ENCODE measurements at places on chromosomes 5 and 9.

- no peak for DNase-seq
Observed at GRCh38 chr5:36661456-36662220, 55.2 kb downstream of the SLC1A3 start.

GRCh38 chr5:73746608-73747007 is 120.6 kb downstream of the ARHGEF28 start:
- DNase-seq = no peak

DNA sequence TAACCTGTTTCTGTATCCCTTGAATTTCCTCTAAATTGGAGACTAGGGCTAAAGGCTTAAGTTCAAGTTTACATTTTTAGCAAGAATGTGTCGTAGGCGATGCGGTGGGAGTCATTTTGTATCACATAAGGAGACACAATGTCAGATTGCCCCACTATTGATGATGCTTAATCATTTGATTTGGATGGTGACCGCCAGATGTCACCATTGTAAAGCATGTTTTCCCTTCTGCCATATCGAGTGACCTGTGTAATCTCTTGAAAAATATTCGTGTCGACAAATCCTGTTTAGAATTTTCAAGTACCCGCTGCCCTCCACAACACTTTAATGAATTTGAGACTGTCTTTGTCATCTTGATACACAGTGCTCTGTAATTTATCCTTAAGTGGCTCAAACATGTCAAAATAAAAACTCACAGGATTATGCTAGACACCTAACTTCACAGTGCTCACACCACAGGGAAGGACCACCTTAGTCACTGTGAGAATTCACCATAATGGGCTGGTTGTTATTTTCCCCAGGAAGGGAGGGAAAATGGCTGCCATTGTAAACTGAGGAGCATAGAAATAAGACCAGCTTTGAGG is 34.5 kb upstream of the SLC46A2 start:
- no peak for DNase-seq

- DNase-seq = no peak
Observed at GRCh38 chr5:91443023-91443422, 59.9 kb upstream of the ARRDC3 start.

GRCh38 chr5:138719811-138720210 is 33.4 kb upstream of the CTNNA1 start:
- DNase-seq = no peak

GRCh38 chr5:164127527-164127926 is 622.1 kb downstream of the MAT2B start:
- DNase-seq = no peak

- DNase-seq = no peak
Observed at GRCh38 chr9:13284011-13284410, 4.5 kb upstream of the MPDZ start.

GRCh38 chr5:3787604-3788003 is 192.0 kb downstream of the IRX1 start:
- DNase-seq = no peak

GRCh38 chr5:6995115-6995514 is 281.9 kb downstream of the TENT4A start:
- no peak for DNase-seq

DNA sequence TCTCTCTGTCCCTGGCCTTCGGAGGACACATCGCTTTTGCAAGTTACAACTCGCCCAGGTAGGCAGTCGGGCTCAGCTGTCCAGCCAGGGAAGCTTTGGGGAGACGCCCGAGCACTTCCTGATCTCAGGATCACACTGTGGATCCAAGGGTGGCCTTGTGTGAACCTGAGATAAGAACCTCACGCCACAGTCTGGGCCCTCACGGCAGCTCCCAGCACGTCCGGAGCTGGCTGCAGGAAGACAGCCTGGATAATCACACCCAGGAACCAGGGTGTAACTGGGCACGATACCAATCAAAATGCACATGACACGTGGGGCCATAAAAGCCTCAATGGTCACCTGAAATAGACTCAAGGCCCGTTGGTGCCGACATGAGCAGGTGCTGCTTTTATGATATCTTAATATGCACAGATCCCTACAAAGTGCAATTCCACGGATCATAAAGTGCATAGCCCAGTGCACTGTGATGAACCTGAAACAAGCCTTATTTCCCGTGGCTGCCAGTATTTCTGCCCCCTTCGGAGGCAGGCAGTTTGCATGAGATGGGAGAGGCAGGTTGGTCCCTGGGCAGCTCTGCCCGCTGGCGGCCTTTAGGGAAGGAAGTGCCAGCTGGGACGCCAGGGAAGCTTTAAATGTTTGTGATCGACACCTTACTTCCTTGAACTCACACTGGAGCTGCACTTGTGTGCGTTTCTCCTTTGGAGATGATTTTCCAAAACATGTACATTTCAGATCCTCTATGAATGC is 14.5 kb downstream of the SLC6A18 start:
- no peak for DNase-seq

DNA sequence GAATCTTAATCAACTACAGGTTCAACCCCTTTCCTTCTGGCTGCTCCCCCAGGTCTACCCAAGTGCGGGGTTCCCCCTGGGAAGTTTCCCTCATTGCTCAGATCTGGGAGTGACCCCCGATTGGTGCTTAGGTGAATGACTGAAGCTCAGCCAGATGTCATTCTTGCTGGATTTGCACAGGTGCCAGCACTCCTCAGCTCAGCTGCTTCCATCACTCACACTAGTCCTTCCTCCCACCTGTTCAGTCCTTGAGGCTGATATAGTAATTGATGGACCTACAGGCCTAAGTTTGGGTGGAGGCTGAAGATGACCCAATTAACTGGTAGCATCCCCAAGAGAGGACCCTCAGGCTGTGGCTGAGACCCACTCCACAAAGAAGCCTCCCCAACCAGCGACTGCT is 32.9 kb downstream of the PRLR start:
- no peak for DNase-seq

DNA sequence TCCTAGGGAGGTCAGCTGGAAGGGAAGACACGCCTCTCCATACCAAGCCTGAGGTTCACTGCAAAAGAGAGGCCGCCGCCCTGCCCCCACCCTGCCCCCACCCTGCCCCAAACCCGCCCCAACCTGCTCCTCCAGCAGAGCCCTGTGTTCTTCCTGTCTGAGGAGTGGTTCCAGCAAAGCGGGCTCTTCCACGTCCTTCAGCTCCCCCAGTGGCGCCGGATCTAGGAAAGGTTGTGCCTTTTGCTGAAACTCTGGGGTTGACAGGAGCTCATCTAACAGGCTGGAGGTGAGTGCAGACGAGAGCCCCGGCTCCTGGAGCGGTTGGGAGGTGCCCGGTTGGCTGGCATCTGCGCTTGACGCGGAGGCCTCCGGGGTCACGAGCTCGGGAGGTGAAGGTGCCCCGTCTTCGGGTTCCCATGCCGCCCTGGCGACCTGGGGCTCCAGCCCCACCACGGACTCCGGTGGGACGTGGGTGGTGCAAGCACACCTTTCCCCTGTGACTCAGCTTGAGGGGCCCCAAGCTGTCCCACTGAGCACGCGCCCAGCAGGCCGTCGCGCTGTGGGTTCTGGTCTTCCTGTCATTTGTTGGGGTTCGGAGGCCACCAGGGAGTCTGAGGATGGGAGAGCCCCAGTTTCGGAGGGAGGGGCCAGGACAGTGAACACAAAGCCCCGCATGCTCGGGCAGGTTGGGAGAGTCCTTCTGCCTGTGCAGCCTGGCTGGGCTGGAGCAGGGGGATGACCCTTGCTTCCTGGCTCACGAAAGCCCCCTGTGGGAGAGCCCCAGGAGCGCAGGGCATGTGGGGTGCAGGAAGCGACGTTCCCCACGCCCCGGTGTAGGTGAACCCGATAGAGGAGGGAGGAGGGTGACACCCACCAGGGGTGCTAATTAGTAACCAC is 1467.1 kb downstream of the FOXD4L5 start:
- peak; percentile 73 for DNase-seq

DNA sequence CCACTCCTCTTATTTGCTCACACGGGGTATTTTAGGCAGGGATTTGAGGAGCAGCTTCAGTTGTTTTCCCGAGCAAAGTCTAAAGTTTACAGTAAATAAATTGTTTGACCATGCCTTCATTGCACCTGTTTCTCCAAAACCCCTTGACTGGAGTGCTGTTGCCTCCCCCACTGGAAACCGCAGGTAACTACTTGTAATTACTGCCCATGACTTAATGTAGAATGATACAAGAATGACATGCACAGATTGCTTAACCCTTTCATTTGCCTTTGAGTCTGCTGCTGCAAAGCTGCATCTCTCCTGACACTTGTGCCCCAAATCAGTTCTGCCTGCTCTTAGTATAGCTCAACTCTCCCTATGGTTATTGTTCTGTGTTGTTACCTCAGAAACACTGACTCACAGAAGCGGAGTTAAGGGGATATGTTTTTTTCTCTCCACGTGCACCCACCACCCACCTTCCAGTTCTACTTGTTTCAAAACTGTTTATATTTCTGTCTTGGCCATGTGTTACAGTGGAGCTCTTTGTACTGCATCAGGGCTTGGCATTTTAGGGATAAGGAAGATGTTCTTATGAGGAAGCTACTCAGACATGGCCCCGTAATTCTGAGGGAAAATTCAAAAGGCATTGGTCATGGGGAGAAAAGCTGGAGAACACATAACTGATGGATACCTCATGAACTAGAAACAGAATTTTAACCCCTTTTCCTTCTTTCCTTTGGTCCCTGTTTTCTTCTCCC is 2.3 kb downstream of the ADRB2 start:
- no peak for DNase-seq

DNA sequence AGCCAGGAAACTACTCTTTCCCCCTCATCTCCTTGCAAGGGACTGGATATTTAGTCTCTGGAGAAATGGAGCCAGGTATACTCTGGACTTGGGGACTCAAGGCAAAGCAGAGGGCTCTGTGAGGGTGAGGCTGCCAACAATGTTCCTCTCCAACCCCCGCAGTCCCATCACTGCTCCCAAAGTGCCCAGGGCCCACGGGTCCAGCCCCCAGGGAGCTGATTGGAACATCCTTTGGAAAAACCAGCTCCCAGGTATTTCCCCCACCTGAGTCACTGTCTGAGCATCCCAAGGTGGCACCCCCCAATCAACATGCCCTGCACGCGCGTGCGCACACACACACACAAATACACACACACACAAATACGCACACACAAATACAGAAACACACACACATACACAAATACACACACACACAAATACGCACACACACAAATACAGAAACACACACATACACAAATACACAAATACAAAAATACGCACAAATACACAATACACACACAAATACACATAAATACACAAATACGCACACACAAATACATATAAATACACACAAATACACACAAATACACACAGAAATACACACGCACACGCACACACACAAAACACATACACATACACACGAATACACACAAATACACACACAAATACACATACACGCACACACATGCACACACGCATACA is 137.4 kb downstream of the DAB2IP start:
- no peak for DNase-seq

GRCh38 chr5:157378509-157378908 is 81.5 kb upstream of the NIPAL4 start:
- no peak for DNase-seq

- peak; percentile 53 for DNase-seq
Observed at GRCh38 chr5:129664336-129664937, 83.5 kb upstream of the MINAR2 start.

- no peak for DNase-seq
Observed at GRCh38 chr5:79513308-79513703, 628 bp downstream of the HOMER1 start.

DNA sequence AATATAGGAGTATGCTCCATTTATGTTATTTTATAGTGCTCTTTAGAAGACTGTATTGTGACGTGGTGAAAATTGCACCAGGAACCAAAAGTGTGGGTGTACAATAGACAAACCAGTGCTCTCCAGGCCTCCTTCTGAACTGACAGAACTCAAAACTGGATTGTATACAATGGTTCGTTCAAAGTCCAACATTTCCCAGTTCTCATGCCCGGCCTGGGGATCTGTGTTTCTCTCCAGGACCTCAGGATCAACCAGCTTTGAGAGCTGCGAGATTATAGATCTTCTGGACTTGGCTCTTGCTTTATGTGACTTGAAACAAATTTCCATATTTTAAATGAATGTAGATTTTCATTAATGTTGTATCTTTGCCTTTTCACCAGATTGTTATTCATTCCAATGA is 60.8 kb upstream of the CER1 start:
- no peak for DNase-seq

GRCh38 chr5:76175821-76176403 is 92.7 kb downstream of the SV2C start:
- peak; percentile 27 for DNase-seq

GRCh38 chr9:127961613-127962155 is 19.1 kb downstream of the EEIG1 start:
- no peak for DNase-seq

DNA sequence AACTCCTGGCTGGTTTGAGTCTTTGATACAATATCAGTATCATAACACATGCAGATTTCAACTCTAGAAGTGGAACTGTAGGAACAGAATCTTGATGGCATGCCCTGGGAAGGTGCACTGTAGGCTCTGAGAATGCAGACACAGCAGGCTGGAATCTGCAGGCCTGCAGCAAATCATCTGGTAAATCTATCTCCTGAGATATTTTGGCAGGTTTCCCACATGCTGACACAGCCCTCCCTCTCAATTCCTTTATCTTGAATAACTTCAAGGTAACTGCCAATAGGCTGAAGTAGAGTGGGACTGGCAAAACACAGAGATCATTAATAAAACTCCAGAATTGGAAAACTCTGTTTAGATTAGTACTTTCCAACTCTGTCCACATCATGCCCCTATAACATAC is 177.8 kb upstream of the PCSK5 start:
- no peak for DNase-seq

DNA sequence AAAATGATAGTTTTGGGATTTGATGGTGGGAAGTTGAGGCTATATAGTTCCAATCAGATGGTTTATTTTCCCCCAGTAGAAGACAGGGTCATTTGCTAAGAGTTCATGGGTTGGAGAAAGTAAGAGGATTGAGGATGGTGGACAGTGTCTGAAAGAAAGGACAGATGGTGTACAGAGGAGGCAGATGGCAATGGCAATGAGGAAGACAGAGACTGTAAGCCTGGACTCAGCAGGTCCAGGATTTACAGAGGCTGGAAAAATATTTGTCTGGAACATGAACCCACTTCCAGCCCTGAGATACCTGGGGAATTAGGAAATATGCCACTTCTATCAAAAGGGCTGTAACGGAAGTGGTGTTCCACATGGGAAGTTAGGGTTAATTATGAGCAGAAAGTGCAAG is 84.5 kb downstream of the PCSK1 start:
- no peak for DNase-seq

DNA sequence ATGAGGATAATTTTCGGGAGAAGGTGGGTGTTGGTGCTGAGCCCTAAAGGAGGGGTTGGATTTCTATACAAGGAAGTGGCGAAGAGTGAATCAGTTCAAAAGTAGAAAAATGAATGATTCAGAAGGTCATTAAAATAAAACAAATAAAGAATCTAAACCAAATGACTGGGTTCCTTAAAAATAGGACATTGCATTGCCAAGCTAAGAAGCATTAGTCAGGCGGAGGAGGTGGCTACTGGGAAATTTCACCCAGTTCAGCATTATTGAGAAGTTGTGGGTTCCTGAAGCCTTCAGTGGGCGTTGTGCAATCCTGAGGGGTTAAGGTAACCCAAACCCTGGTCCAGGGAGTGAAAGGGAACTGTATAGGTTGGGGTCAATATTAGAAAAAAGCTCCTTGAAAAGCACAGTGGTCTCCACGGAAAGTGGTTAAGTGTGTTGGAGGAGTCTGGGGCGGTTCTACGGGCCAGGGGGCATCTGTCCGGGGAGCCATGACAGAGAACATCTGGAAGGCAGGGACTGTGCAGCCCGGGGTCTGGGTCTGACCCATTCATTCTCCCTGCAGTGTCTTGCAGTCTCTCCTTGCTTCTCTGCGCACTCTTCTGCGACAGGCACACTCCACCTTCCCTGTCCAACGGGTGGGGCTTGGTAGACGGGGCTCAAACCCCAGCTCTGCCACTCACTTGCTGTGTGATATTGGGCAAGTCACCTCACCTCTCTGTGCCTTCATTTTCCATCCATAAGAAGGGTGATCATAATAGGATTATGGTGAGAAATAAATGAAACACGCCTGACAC is 27.6 kb upstream of the DUSP1 start:
- DNase-seq = no peak
